Cardiac septum (tissue), 1 donor: ENCODE measurements at places on chromosomes 6 and 20. TPM values are rescaled to one million over a fixed set of nuclear protein-coding genes. Genes with fewer than 3 reads are reported as not detected.

DNA sequence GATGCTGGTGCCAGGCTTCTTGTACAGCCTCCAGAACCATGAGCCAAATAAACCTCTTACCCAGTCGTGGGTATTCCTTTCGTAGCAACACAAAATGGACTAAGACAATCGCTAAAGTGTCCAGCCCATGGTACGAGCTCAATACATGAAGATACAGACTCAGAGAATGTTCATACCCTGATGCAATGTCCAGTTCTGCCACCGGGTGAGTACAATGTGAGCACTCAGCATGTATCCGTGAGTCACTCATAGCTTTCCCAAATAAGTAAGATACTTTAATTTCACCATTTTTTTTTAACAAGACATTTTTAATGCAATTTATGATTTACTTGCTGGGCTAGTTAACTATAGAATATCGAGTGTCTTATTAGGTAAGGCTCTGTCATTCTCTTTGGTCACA, 26.7 kb upstream of the PDE10A start:
- no peak for DNase-seq

The RPS18 gene
- total RNA-seq = 753 TPM

The MRPS26 gene
- total RNA-seq = 43.0 TPM

- DNase-seq = no peak
These were observed 19.6 kb upstream of the FNDC1 start for GRCh38 chr6:159149641-159150040.

DNA sequence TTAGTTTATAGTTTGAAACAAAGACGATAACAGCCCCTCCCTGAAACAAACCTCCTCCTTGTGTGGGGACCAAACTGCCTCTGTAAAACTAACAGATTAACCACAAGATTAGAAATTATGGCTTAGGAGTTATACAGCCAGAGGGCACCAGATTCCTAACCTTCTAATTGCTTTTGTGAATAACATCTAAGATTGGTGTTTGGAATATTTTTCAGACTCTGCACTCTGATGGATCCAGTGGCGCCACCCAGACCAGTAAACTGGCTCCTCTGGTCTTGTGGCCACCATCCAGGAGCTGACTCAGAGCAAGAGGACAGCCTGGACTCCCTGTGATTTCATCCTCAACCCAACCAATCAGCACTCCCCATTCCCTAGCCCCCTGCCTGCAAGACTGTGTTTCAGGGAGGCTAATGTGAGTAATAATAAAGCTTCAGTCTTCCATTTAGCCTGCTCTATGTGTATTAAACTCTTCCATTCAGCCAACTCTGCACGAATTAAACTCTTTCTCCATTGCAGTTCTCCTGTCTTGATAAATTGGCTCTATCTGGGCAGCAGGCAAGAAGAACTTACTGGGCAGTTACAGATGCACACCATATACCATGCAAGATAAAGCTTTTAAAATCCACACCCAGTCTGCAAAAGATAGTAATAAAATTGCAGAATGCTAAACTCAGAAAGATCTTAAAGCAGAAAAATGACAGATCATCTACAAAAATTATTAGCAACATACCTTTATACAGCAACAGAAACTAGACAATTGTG, 58.5 kb upstream of the SLC22A16 start:
- no peak for DNase-seq

GRCh38 chr6:165922309-165922794, 245.3 kb downstream of the TBXT start:
- no peak for DNase-seq

DNA sequence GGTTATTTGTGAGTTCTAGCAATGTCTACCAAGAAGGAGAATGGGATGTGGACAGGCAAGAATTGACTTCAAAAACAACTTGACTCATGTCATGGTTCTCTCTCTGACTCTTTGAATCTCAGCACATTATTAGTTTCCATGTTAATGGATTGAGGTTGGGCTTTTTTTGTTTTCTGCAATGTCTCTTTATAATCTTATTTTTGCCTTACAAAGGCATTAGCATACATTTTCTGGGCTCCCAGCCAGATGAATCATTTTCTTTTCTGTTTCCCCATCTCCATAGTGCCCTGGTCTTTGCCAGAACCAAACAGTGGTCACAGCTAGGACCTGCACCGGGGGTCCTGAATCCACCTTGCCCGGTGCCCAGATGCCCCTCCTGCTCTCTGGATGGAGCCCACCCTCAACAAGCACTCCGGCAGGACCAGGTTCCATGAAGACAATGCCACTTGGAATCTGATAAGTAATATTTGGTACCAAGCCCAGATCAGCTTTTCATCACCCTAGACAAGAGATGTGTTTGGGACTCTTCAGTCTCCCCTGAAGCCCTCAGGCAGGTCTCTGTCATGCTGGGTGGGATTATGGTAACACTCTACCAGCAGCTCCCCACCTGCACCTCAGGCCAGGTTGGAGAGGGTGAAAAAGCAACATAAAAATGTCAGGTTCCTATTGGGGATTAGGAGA, 266.7 kb upstream of the SULF2 start:
- DNase-seq = no peak

DNA sequence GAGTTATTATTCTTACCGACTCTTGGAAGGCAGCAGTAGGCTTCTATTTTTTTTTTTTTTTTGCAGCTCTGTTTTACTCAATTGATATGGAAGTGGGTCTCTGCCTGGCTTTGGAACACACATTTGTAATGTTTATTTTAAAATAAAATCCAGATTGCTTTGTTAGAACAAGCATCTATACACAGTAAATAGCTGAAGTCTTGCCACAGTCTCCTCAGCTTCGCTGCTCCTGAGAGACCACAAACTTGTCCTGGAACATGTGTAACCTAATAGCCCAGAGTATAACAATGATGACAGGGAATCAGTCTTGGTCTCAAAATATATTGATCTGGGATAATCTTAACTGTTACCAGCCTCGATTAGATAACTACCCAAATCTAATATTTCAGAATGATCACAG, 299.8 kb upstream of the NOX3 start:
- DNase-seq = no peak

The GPX5 gene
- not detected for total RNA-seq

The PKIB gene
- total RNA-seq = 0.38 TPM

DNA sequence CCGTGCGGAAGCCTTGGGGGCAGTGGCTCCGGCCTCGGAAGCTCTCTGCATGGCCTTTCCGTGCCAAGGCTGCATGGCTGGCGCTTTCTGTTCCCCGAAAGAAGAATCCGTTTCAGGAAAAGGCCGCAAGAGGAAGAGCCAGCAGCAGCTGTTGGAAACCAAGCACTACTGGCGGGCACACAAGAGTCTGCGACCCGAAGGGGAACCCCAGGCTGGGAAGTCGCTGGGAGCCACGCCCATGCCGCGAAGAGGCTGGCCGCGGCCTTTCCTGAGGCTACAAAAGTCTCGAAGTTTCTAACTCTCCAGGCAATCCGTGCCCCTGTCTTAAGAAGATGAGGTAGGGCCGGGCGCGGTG, at the start of gene CGAS:
TSS of gene CGAS (minus strand) at position 191 of the 355 bp plus-strand sequence. CDS start at position 75, 116 bp downstream.
- DNase-seq = peak; percentile 95

The CST4 gene
- not detected for total RNA-seq

DNA sequence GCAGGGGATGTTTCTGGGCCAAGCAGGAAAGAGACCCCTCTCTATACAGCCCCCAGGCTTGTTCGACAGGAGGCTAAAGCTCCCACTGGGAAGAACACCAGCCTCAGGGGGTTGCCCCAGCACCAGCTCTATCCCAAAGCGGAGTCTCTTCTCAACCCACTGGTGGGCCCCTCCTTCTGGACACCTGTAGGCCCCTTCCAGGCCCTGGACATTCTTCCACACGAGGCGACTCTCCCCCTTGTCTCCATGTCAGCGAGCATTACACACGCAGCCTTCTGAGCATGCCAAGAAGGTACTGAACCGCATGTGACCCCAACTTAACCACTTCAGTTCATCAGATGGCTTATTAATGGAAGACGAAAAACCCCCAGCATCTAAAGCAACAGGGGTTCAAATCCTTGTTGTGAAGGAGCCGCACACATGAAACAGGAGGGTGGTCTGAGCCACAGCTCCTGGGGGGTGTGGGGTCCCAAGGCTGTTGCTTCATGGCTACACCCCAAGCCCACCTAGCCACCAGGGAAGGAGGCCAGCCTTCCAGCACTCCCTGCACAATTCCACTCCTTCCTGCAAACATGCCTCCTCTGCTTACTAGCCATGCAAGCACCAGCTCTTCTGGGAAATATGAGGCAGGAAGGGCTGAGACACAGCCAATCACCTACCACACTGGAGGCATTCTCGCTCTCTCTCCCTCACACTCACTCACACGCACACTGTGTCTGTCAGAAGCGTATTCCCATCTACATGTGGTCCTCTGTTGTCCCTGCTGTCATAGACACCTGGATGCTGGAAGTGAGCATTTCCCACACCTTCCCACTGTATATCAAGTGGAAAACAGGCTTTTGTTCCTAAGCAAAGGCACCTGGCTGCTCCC, 104.5 kb downstream of the NOL4L start:
- no peak for DNase-seq

DNA sequence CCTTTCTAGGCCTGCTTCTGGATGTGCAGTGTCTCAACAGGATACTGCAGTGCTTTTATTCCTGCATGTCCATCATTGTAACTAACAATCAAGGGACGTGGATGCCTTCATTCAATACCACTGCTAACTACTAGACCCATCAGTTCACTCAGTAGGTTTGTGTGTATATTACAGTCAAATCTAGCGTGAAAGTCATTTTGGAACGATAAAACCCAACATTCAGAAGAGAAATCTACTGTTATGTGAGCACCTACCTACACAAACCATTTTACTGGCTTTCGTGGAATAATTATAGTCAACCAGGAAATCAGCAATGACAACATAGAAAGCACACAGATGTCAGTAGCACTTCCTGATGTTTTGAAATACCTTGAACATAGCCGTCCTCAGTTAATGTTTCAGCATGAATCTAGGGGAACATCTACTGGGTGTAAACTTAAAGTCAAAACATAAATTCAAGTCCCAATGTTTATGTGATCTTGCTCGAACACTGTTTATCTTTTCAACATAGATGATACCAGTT, 270.6 kb downstream of the FARS2 start:
- no peak for DNase-seq

The CALHM5 gene
- total RNA-seq = 1.7 TPM

The SLC12A5 gene
- 0.73 TPM for total RNA-seq

DNA sequence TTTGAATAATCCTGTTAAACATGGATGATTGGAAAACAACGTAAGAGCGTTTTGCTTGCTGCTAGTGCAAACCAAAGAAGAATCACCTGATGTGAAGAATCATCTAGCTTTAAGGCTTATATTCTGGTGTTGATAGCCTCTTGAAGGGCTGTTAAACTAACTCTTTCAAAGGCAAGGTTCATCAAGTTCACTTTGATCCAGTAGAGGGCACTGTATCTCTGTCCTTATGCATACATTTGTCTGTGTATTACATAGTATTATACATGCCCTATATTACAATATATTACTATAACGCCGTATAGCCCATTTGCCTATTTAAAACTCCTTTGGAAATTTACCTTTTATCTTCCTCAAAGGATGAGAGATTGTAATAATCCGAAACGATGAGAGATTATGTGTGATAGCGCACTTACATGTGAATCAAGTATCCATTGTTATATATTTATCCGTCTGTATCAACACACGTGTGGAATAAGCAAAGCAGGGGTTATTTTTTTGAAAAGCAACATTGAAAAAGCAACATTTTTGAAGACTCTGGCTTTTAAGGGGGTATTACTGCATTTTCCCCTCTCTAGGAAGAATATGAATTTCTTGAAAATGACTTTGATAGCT, 50.8 kb upstream of the NRN1 start:
- no peak for DNase-seq

The CTSA gene
- total RNA-seq = 111 TPM

DNA sequence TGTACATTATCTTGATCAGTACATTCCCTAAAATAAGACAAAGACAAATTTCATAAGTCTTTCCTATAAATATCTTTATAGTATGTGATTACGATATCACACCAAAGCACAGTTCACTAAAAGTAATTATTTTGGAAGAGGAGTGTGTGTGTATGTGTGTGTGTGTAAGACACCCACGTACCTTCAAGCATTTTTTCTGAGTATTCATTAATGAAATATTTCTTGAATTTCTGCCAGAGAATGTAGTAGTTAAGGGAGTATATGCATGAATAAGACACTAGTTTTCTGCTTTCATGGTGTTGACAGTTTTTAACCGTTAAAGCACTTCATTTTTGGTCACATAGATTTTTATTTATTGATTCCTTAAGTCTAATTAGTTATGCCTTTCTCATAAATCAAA, 36.8 kb downstream of the MANEA start:
- no peak for DNase-seq

DNA sequence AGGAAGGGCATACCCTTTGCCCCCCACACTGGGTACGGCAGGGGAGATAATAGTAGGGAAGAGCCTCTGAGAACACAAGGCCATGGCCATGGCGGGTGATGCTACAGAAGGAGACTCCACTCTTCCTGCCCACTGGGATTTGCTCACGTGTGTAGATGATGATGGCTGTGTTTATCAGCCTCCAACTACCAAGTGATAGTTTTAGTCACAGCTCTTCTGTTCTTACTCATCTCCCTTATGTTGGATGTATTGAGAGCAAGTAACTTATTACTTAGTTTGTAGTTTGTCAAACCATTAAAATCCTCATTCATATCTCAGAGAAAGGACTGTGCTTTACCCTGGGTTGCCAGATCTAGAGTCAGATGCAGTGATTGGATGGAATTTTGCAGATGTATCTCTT, 66.0 kb downstream of the CDH26 start:
- DNase-seq = no peak

The TRIM10 gene
- total RNA-seq = 0.08 TPM

The JPH2 gene
- total RNA-seq = 182 TPM

DNA sequence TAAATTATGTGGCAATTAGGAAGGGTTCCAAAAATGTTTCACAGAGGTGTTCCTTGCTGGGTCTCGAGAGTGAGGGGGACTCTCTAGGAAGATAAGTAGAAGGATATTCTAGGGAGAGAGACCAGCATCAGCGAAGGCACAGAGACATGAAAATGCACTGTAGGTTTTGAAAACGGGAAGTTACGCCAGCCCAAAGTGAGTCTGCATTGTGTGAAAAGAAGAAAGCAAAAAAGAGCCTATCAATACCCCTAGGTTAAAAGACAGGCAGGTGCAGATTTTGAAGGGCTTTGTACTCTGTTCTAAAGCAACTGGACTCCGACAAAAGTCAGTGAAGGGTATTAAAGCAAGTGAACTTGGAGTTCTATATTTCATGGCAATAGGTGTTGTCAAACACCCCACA, 25.7 kb upstream of the MRAP2 start:
- DNase-seq = no peak

- no peak for DNase-seq
These were observed 8.9 kb downstream of the VSTM2L start for GRCh38 chr20:37911838-37912281.

The TRIM40 gene
- total RNA-seq = not detected

GRCh38 chr6:36851626-36852025, 12.4 kb upstream of the CPNE5 start:
- DNase-seq = no peak

- no peak for DNase-seq
These were observed 21.1 kb downstream of the BCL2L1 start for GRCh38 chr20:31701591-31701990.

DNA sequence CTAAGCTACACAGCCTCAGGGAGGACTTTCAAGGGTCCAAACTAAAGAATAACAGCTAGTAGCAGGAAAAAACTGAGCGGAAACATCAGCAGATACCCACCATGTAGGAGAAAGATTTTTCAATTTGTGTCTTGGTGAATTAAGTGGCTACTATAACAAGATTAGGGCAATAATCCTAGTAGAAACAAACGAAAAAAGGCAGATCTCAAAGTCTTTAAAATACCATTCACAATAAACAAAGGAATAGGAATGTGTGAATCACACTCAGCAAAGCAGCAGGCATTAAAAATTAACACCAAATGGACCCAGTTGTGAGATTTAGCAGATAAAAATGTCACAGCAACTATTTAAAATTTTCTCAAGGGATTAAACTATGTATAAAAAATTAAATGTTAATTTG, 761.2 kb downstream of the TENT5A start:
- no peak for DNase-seq
